ENCODE measurements at places on chromosomes 2 and 18.
A peak's percentile ranks its signal among the peaks of the same experiment; 100 is the strongest.

GRCh38 chr2:133477616-133477990 lies 90.7 kb downstream of the NCKAP5 start:
- DNase-seq = no peak

DNA sequence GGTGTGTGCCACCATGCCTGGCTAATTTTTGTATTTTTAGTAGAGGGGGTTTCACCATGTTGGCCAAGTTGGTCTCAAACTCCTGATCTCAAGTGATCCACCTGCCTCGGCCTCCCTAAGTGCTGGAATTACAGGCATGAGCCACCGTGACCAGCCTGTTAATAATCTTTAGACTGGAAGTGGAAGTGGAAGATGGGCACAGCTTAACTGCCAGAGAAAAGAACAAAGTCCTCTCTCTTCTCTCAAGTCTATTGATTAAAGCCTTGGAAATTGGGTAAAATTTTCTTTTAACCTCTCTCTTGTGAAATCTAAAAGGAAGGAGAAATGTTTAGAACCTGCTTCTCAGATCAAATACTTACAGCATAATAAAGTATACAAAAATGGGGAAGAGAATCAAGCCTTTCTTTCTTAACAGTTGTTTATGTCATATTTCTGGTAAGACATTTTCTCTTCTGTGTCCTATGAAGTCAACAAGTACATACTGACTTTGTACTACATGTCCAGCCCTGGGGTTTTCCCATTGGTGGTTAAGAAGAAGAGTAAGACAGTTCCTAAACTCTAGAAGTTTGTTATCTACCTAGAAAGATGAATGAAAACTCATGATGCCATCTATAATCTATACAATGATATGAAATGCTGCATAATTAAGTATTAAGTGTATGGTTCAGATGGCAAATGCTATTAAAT lies 4.6 kb downstream of the TMEM169 start:
- no peak for DNase-seq

DNA sequence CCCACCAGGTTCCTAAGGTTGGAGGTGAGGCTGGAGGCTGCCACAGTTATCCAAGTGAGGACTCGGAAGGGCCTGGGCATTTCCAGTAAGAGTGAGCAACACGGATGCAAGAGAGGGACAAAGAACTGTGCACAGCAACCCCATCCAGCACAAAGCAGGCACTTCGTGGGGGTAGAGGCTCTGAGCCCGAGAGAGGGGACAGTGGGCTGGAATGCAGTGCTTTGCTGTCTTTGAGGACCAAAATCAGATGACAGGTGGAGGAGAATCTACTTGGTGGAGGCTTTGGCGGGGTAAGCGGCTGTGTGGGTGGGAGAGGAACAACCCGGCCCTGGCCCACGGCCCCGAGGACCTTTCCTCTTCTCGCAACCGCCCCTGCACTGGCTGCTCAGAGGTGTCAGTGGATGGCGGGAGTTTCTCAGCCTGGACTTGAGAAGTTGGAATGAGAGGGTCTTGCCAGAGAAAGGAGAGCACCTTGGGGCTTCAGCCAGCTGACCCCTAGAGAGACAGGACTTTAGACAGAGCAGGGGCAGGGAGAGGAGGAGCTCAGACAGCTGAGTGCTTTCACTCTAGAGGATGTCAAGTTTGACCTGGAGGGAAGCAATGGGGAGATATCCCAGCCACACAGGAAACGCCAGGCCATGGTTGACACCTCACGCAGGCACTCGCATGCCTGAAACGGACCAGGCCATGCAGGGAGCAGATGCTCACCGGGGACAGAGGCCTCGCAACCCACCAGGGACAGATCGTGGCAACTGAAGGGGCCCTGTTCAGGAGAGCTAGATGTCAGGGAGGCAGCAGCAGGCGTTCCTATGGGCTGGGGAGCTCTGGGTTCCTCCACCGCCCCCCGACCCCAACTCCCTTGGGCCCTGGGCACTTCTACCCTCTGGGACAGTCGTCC lies 11.6 kb downstream of the RAMP1 start:
- DNase-seq = no peak

DNA sequence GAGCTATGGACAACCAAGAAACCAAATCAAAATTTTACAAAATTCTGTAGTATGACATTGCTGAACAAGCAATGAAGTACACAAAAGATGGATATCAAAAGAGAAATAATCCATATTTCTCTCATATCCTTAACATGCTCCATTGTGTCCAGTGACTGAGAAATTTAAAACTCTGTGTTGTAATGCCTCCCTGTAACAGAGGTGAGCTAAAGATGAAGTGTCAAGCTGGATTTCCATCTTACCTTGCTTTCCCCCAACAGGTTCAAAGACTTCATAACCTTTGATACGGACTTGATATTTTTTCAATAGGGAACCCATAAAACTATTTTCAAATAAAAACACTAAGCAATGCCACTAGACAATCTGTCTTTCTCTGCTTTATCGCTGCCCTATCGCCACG lies 95.7 kb upstream of the SERTAD2 start:
- no peak for DNase-seq

GRCh38 chr2:216634370-216635148 lies 1.3 kb downstream of the IGFBP2 start:
- no peak for DNase-seq

GRCh38 chr18:34943587-34943986 lies 97.6 kb upstream of the MAPRE2 start:
- DNase-seq = no peak

- peak; percentile 54 for DNase-seq
These were observed 39.5 kb upstream of the MCFD2 start for GRCh38 chr2:46954951-46955571.

DNA sequence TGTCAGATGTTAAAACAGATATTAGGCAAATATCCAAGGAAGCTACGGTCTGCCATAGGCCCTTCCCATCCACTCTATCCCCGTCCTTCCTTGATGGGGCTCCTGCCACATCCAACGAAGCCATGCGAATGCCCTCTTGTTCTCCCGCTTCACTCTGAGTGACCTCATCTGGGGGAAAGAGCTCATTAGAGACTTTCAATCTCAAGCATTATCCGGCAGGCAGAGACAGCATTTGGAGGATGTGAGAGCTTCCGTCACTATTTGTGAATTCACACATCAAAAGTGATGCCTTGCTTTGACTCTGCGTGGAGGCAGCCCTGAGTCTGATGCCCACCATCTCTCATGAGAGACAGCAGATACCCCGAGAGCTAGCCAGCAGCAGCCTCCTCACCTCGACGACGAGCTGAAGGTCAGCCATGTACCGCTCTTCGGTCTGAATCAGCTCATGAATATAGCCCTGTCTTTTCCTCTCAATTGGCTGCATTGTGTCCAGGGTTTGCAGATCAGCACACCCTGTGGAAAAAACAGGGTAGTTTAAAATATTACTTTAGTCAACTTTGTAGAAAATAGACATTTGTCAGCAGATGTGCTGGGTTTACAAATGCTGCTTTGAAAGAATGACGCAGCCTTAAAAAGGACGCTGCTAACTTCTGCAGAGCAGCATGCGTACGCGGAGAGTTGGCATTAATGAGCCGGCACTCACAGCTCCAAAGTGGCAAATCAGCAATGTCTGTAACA lies 45.9 kb downstream of the FAM228A start:
- no peak for DNase-seq

DNA sequence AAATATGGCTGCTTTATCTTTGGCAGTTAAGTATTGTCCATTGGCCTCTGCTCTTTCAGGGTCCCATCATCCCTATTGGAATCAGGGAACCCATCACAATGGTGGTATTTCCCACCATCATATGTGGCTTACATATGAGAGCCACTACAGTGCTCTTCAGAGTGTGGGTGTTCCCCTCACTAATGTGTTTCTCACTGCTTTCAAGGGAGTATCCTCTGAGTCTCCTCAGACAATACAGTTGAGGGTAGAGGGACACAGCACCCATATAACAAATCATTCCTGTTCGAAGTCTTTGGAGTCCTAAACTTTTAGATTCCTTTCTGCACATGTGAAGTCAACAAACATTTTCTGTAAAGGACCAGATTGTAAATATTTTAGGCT lies 48.8 kb upstream of the DNAJC10 start:
- DNase-seq = no peak
